ENCODE measurements at places on chromosomes 13 and 19. TPM values are rescaled to one million over a fixed set of nuclear protein-coding genes. Genes with fewer than 3 reads are reported as not detected.

DNA sequence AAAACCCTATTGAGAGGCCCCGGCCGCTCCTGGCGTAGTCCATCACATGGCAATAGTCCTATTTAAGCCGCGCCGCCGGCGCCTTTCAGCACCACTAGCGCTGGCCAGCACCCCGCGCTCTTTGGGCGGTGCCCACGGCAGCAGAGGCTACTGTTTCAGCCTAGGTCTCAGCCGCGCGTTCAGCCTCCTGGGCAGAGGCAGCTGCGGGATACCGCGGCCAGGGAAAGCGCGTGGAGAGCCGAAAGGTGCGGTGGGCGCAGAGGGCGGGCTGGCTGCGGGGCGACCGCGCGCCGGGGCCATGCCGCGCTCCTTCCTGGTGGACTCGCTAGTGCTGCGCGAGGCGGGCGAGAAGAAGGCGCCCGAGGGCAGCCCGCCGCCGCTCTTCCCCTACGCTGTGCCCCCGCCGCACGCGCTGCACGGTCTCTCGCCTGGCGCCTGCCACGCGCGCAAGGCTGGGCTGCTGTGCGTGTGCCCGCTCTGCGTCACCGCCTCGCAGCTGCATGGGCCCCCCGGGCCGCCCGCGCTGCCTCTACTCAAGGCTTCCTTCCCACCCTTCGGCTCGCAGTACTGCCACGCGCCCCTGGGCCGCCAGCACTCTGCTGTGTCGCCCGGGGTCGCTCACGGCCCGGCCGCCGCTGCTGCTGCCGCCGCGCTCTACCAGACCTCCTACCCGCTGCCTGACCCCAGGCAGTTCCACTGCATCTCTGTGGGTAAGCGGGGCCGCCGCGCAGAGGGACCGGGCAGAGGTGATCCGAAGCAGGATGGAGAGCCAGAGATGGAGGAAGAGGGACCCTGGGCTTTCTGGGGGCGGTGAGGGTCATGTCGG, at the start of gene GSX1:
Gene GSX1 (plus strand): TSS at position 91 of the 826 bp plus-strand sequence. CDS start 208 bp downstream, at position 299.
- DNase-seq = no peak

GRCh38 chr19:17767559-17767958, 16.3 kb downstream of the FCHO1 start:
- DNase-seq = no peak

DNA sequence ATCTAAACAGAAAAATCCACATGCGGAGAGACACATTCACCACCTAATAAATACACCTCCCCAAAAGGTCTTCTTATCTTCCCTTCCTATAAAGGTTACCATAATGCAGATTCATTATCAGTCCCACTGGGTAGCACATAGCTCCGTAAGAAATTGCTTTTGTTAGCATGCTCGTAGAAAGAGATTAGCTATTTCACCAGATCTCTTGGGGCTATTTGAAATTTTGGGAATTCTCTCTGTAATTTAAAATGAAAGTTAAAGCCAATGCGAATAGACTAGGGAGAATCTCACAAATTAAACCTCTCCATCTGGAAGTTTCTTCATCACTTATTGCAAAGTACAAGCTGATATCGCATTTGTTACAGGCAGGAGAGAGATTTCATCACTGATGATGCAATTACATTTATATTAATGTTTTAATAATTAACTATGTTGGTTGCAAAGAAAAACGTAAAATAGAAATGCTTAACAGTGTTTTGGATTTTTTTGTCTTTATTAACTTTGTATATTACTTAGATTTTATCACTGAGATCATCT, 12.9 kb upstream of the DACH1 start:
- DNase-seq = no peak

DNA sequence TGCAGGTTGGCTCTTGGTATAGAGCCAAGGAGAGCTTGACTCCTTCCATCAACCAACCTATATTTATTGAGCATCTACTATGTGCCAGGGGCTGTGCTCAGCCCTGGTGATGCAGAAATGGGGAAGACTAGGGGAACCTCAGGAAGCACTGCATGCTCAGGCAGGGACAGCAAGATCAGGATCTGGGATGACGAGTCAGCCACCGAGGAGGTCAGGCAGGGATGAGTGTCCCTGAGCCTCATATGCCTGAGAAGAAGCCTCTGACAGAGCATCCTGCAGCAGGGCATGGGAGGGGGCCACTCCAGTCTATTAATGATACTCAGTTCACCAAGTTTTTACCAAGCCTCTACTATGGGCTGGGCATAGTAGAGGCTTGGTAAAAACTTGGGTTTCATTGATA, 158.1 kb downstream of the KATNAL1 start:
- no peak for DNase-seq

GRCh38 chr19:13172346-13173138, 22.3 kb downstream of the IER2 start:
- peak; percentile 95 for DNase-seq

GRCh38 chr13:113417836-113418721, 35.2 kb downstream of the ADPRHL1 start:
- no peak for DNase-seq

GRCh38 chr13:81089371-81090157, 748.6 kb upstream of the SPRY2 start:
- no peak for DNase-seq

DNA sequence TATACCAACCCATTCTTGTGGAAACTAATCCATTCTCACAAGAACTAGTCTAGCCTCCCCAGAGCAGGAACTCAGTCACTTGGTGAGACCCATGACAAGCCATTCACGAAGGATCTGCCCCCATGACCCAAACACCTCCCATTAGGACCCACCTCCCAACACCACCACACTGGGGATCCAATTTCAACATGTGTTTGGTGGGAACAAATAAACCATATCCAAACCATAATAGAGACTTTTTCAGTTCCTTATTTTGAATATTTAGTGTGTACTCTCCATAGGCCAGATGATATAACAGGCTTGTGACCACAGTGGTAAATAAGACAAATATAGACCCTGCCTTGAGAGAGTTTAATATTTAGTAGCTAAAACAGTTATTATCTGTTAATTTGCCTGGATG, 227.5 kb upstream of the SERP2 start:
- DNase-seq = no peak

GRCh38 chr19:49458567-49458903, 5.5 kb downstream of the ALDH16A1 start:
- DNase-seq = no peak

GRCh38 chr13:97364031-97364430, 69.9 kb upstream of the RAP2A start:
- no peak for DNase-seq

- DNase-seq = no peak
These were observed 25.3 kb upstream of the GPR183 start for GRCh38 chr13:99332456-99332855.

DNA sequence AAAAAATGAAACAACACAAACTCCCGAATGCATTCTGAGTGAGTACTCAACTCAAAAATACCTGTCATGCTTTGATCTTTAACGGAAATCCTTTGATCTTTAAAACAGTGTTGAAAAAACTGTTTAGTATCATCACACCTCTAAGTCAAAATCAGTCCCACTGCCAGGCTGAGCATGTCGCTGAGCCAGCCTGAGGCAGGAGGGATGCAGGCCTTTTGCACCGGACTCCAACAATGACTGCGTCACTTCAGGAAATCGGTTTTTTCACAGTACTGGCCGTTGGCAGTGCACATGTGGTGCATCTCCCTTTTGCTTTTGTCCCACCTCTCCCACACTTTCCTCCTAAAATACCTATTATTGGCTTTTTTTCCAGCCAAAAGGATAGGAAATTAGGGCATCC, 78.2 kb downstream of the SHISA2 start:
- peak; percentile 73 for DNase-seq

DNA sequence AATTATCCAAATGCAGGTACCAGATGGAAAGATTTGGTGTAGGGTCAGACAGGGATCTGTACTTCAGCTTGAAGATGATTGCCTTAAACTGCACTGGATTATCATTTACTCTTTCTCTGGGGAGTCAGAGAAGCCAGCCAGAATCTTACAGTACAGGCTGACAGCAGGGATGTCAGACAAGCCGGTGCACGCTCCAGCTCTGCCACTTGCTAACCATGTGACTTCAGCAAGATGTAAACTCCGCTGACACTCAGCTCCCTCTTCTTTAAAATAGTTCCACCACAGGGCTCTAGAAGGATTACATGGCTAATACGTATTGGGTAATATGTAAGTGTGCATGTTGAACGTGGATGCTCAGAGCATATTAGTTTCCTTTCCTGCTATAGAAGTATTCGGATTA, 251.4 kb upstream of the MAB21L1 start:
- no peak for DNase-seq

GRCh38 chr19:32599736-32600157, 18.8 kb downstream of the PDCD5 start:
- peak; percentile 40 for DNase-seq

DNA sequence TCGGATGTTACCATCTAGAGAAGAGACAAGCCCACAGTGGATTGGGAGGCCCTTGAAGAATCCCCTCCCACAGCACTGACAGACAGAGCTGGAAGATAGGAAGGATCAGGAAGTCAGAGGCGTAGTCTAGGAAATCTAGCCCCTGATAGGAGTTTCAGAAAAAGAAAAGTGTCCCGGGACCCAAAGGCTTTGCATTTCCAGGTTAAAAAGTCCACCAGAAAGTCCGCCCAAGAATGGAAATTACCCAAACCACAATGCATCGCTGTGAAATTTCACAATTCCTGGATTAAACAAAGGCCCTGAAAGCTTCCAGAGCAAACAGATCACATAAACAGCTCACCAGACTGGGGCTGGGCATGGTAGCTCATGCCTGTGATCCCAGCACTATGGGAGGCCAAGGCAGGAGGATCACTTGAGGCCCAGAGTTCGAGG, 146.9 kb downstream of the KDM4B start:
- DNase-seq = no peak

DNA sequence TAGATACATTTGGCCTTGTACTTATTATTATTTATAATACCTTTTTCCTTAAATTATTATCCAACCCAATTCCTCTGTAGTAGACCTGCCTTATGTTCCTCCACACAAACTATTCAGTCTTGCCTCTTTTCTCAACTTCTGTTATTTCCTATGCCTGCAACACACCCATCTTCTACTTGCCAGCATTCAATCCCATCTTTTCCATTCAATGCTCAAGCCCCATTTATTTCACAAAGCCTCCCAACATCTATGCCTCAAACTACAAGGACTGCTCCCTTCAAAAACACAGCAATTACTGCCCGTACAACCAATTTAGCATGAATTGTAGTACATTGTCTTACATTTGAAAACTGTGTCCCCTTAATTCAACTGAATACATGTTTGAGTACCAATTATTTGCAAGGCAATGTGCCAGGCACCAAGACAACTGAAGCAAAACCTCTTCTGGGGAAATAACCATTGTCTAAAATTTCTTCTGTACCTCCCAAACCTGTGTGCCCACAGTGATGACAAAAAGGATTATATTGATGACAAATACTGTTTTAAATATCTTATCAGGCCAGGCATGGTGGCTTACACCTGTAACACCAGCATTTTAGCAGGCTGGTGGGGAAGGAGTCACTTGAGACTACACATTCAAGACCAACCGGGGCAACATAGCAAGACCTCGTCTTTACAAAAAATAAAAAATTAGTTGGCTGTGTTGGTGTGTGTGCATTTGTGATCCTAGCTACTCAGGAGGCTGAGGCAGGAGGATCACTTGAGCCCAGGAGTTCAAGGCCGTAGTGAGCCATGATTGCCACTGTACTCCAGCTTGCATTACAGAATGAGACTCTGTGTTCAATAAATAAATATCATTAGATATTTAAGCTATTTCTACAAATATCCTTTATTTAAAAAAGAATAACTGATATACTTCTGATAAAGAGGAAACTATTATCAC, 35.1 kb downstream of the ELF1 start:
- peak; percentile 8 for DNase-seq

GRCh38 chr13:96898212-96898611, 96.1 kb downstream of the OXGR1 start:
- peak; percentile 26 for DNase-seq

GRCh38 chr19:30208436-30209060, 163.6 kb upstream of the ZNF536 start:
- no peak for DNase-seq

- DNase-seq = no peak
These were observed 3.0 kb downstream of the TRPM4 start for GRCh38 chr19:49160450-49161189.

- no peak for DNase-seq
These were observed 445.6 kb downstream of the KCTD12 start for GRCh38 chr13:76440568-76440967.

GRCh38 chr13:39054112-39054511, 15.9 kb downstream of the NHLRC3 start:
- no peak for DNase-seq

- DNase-seq = peak; percentile 75
These were observed at the start of gene KISS1R for GRCh38 chr19:917323-918151. TSS of gene KISS1R (plus strand) at chr19:917333. CDS start at chr19:917503, 170 bp downstream.

Gene C5AR1
- total RNA-seq = not detected

Gene MRPS12
- 63.8 TPM for total RNA-seq

Gene RFPL4A
- 1.1 TPM for total RNA-seq

Gene ZNF563
- total RNA-seq = 3.6 TPM

Gene DLEU7
- total RNA-seq = 1.2 TPM
